ENCODE measurements at places on chromosomes 7 and 10.

DNA sequence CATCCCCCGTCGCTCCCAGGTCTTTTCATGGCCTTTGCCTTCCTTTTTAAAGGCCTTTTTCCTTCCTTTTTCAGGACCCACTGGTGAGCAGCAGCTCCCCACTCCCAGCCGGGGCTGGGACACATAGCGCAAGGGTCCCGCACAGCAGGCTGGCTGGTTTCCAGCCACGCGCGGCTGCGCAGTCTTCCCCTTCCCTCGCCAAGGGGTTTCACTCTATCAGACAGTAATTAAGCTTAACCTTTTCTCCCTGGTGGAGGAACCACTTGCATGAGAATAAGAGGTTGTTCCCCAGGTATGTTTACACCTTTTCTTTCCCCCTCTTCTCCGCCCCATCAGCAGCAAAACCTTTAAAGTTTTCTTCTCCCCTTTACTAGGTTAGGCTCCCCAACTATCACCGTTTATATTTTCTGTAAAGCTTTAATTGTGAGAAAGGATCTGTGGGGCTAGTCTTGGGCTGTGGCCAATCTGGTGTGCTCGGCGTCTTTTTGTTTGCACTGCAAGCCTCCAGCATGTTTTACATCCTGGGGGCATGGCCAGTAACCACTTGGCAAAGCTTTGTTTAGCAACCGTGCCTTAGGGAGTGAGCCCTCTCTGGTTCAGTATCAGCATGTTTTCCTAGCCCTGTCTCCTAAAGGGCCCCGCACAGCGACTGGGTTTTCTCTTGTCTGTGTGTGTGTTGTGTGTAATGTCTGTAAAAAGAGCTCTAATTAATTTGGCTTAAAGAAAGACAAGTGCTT is 219.6 kb downstream of the PHF14 start:
- no peak for DNase-seq

- no peak for DNase-seq
Observed at GRCh38 chr10:103572347-103573204, 79.1 kb downstream of the NEURL1 start.

DNA sequence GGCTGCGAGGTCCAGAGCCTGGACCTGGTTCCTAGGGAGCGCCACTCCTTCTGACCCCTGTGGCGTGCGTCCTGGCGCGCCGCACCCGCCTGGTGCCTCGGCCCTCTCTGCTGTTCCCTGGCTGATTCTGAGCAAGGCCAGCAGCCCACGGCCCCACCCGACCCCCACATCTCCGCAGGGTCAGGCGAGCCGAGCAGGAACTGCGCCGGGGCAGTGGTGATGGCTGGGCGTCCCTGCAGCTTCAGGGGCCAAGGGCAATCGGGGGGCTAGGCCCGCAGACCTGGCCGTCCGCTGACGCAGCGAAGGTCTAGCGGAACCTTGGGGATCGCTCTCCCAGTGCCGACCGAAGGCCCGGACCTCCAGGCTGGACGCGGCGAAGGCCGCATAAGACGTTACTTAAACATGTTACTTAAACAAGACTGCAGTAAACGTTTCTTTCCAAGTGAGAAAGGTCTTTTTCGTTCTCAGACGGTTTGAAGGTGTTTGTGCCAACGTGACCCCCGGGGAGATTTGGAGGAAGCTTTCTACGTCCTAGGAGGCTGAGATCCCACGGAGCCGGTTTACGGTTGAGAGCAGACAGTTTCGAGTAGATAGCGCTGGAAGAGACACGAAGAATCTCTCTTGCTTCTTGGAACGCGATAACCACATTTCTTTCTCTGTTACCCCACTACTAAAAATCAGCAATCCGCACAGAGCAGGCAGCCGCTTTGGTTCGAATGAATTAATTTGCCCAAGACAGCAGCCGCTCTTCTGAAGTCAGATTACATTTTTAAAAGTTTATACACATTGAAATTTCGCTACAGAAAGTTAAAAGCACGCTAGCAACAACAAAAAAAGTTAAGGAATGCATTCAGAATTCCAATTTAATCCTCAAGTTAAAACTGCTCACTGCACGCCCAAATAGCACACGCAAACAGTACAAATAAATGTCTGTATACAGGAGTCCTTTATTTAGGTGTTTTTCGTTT is 4.9 kb upstream of the NKX2-3 start:
- no peak for DNase-seq

DNA sequence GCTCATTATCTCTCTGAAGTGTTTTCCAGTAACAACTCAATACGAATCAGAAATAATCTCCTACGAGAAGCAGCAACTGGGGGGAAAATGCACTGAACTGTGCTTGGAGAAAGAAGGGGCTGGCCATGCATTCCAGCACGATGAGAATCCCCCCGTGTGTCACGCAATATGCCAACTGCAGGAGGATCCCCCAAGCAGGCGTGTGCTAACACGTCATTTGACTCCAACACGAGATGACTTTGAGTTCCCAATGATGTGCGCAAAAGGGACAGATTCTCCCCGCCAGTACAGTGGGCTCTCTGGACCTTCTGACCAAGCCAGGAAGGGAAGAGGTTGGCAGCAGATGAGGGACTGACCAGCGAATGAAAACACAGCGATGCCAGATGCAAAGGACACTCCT is 105.5 kb downstream of the KCNMA1 start:
- no peak for DNase-seq

GRCh38 chr10:75508814-75509306 is 77.4 kb downstream of the LRMDA start:
- DNase-seq = no peak

GRCh38 chr10:94205396-94205831 is 157.3 kb downstream of the NOC3L start:
- no peak for DNase-seq

DNA sequence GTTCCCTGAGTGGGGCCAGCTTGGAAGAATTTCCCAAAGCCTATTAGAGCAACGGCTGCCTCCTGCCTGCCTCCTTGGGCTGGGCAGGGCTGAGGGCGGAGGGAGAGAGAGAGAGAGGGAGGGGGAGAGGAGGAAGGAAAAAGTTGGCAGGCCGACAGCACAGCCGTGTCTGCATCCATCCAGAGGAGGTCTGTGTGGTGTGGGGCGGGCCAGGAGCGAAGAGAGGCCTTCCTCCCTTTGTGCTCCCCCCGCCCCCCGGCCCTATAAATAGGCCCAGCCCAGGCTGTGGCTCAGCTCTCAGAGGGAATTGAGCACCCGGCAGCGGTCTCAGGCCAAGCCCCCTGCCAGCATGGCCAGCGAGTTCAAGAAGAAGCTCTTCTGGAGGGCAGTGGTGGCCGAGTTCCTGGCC is at the start of gene AQP1:
TSS of gene AQP1 (plus strand) at position 293 of the 409 bp plus-strand sequence. CDS start at position 350, 57 bp downstream.
- DNase-seq = no peak

DNA sequence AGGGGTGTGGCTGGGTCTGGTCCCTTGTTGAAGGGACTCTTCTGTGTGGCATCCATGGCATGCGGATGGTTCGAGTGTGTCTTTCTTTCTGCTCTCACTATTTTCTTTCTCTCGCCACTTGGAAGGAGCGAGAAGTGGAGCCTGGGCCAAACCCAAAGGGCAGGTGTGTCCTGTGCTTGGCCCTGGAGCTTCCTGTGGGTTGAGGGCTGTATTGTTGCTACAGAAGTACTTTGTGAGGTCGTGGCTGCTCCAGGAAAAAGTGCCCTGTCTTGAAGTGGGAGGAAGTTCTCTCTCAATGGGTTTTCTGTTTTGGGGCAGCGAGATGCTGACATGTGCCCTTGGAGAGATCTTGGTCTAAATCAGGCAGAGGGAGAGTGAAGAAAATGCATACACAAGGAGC is 72.0 kb downstream of the DOCK1 start:
- DNase-seq = no peak

DNA sequence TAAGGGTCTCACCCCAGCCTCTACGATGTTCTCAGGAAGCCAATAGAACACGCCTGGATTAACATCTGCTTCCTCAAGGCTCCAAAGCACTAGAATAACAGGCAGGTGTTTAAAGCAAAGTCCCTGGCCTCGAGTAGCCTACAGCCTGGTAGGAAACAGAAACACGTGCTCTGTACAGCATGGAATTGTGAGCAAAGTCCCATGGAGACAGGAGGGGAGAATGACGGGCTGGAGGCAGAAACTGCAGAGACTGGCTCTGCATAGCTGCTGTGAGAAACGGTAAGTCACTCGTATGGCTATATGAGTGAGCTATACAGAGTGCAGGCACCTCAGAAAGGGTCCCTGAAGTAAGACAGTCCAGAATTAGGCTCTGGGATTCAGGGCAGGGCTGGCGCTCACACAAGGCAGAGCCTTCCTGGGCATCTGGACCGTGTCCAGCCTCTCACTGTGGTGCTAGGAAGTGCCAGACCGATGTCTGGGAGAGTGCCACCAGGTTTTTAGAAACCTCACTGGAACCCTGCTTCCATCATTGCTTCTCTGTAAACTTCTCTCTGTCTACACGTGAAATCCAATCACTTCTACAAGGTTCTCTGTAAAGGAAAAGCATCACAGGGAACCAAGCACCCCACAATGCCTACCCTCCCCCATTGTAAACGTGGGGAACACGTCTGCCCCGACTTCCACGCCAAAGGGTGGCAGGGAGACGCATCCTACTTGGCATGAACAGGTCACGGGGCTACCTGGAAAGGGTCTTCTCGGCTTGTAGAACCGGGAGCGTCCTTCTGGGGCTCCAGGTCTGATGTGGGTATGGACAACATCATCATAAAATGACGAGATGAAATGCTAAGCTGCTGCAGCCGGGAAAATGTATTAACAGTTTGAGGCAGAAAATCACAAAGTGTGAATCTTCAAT is 38.8 kb upstream of the SHH start:
- no peak for DNase-seq

Measured in amygdala (tissue), 56 donors.